ENCODE measurements at places on chromosomes 7 and 10.

DNA sequence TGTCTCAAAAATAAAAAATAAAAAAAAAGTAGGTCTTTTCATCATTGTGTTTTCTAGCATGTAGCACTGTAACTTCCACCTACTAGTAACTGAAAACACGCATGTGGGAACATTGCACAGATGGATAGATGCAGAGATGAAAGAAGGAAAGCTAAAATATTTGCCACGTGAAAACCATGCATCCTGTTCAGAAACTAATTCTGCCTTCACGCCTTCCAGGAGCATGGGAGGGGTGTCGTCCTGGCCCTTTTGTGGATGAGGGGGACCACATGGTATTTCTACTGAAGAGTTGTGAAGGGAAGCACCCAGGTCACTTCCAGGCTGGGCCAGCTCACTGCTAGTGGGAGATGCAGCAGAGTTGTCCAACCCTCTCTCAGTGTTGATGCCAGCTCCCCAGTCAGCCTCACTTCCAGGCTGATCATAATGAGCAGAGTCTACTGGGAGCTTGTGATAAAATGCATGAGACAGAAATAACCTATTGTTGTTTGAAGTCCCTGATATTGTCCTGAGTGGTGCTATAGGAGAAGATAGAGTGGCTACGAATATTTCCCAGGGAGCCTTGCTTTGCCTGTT, 287.1 kb upstream of the CELF2 start:
- DNase-seq = no peak

DNA sequence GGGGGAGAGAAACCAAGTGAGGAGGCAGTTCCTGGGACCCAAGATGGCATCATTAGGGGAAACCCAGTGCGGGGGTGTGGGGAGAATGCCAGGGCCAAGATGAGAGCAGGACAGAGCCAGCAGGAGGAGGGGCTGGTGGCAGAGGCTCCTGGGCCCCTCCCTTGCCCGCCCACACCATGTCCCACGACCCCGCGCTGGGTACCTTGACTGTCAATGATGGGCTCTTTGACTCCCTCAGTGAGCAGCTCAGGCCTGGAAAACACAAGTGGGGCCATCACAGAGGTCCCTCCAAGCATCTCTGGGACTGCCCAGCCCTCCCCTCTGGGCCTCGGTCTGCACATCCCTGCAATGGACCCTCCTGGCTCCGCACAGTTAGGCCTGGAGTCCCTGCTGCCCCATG, 75.4 kb downstream of the RABGEF1 start:
- no peak for DNase-seq

- DNase-seq = peak; percentile 25
Measured at GRCh38 chr10:53839440-53840039, 961.5 kb downstream of the PCDH15 start.

DNA sequence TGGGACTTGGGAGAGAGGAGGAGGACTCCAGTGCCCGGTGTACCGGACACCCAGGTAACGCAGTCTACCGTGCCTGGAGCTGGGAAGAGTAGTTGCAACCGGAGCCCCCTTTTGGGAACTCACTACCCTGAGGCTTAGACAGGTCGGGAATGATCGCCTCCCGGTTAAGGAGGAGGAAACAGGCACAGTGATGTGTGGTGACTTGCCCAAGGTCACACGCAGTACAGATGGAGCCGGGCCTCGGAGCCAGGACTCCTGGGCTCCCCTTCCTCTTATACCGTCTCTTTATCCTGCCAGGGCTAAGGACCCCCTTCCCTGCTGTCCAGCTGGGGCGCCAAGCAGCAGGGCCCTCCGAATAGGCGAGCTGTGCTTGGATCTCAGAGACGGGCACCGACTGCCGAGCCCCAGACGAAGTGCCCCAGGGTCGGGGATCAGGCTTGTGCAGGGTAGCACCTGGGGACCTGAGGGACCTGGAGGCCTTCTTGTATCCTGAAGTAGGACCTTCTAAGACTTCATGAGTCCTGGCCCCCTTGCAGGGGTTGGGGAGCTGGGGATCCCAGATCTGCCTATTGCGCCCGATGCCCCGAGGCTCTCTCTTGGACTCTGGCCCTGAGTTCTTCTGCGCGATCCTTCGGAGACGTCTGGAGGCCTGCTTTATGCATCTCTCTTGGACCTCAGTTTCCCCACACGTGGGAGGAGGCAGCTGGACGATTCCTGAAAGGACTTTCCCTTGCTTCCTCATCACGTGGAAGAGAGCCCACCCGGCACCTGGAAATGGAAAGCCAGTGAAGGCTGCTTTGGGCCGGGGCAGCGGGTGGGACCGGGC, 767 bp upstream of the CYP26A1 start:
- DNase-seq = no peak
